ENCODE measurements at places on chromosomes 7 and 10.
A peak's percentile ranks its signal among the peaks of the same experiment; 100 is the strongest.

- peak; percentile 12 for DNase-seq
These were observed 35.9 kb upstream of the CYP2C9 start for GRCh38 chr10:94902570-94902969.

- no peak for DNase-seq
These were observed 13.2 kb downstream of the RASGEF1A start for GRCh38 chr10:43253461-43254198.

DNA sequence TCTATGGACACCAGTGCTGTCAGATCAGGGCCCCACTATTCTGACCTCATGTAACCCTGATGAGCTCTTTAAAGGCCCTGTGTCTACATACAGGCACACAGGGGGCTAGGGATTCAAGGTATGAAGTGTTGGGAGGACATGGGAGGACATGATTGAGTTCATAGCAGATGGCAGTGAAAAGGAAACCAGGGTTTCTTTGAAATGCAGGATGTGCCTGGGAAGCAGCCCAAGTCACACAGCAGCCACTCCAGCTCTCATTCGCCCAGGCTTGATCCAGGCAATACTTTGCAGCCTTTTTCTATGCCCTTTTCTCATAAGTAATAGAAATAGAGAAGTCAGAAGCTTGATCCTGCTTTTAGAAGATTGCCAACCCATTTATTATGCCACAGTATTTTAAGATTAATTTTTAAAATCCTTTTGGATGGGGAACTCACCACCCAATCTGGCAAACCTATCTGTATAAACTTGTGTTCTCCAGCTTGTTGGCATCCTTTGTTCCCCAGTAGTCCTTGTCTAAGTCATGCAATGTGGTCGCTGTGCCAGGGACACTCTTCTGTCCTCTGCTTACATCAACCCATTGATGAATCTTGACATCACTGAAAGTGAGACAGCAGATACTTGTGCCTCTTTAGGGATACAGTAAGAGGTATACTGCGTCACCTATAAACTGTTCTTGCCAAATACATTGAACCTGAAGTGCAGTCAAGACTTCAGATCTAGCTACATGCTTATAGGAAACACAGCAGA is 95.0 kb downstream of the TAF3 start:
- no peak for DNase-seq

- no peak for DNase-seq
These were observed 172.7 kb downstream of the DIP2C start for GRCh38 chr10:516764-517163.

DNA sequence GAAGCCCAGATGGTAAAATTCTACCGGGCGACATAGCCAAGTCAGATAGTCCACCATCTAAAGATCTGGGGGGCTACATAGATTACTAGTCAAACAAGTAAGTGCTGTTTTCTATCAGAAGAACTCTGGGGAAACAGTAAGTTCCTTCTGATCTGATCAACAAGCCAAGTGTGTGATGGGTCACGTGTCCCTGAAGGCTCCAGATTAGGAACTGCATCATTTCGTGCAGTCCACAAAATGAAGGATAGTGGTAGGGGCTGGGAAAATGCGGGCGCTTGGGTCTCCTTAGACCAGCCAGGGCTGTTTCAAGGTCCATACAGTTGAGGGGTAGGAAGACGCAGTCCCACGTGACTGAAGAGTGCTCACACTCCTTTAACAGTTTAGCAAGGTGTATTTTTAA is 1.8 kb upstream of the CHN2 start:
- no peak for DNase-seq

- no peak for DNase-seq
These were observed 6.0 kb downstream of the MEOX2 start for GRCh38 chr7:15680446-15680845.

- DNase-seq = no peak
These were observed 145.0 kb downstream of the LRRC4 start for GRCh38 chr7:127886248-127886647.

DNA sequence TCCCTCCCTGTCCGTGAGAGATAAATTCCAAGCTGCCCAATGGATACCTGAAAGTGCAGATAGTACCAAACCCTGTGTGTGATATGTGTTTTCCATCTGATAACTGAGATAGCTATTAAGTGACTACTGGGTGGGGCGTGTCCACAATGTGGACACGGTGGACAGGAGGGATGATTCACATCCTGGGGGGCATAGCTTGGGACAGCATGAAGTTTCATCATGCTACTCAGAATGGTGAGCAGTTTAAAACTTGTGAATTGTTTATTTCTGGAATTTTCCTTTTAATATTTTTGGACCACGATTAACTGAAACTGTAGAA is 158.6 kb downstream of the CREB5 start:
- DNase-seq = no peak

Measured in left renal pelvis (tissue), 4 donors.